ENCODE measurements at places on chromosomes 11 and 22.

DNA sequence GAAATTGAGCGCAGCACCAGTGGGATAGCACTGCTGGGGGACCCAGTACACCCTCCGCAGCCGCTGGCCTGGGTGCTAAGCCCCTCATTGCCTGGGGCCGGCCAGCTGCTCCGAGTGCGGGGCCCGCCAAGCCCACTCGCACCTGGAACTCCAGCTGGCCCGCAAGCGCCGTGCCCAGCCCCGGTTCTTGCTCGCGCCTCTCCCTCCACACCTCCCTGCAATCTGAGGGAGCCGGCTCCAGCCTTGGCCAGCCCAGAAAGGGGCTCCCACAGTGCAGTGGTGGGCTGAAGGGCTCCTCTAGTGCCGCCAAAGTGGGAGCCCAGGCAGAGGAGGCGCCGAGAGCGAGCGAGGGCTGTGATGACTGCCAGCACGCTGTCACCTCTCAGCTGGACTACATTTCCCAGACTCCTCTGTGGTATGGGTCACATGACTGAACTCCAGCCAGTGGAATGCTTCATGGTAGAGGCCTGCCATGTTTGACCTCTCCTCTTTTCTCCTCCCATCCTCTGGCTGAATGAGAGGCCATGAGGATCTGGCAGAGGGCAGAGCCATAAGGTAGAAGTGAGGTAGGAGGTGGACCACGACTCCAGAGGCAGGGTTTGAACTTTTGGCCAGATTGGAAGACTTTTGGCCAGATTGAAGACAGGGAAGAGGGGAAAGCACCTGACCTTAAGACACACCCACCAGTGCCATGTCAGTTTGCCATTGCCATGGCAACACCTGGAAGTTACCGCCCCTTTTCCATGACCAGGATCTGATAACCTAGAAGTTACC lies 6.2 kb downstream of the MRGPRD start:
- DNase-seq, result no peak

DNA sequence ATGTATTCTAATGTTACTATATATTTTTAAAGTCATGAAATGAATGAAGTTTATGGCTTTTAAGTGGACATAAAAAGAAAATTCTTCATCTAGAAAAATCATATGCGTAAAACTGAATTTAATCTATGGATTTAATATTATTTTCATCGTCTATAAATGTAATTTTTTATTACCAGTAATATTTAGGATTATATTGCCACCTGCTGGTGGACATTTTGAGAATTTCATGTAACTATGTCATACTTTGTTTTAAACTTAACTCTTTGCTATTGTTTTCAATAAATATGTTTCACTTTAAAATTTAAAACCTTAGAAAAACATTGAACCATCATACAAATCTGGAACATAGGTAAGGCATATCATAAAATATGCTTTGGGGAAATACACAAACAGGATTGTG lies 66.5 kb upstream of the CEP126 start:
- DNase-seq, result no peak

- DNase-seq, result no peak
These were observed 42.8 kb upstream of the CCND1 start for GRCh38 chr11:69598147-69598546.

DNA sequence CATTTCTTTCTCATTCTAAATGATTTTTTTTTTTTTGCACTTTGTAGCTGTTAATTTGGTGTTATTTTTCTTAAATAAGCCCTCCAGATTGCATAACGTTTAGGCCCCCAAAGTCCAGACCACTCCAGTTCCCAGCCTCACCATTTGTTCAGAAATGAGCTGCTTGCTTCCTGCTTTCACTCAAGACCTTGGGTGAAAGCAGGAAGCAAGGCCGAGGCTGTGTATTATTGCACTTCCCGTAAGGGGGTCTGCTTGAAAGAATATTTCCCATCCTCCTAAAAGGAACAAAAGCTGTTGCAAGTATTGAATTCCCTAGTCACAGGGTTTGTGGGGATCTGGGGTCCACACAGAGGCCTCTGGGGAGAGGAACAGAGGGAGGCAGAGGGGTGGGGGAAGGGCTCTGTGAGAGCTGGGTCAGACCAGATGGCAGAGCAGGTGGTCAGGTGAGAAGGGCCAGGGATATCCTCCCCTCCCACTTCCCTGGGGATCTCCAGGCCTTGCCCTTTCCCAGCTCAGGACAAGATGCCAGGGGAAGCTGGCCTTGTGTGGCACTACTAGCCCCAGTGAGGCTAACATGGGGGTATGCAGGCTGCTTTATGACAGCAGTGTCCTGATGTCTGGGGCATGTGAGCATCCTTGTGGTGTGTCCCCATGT lies 51.6 kb upstream of the MYEOV start:
- no peak for DNase-seq

DNA sequence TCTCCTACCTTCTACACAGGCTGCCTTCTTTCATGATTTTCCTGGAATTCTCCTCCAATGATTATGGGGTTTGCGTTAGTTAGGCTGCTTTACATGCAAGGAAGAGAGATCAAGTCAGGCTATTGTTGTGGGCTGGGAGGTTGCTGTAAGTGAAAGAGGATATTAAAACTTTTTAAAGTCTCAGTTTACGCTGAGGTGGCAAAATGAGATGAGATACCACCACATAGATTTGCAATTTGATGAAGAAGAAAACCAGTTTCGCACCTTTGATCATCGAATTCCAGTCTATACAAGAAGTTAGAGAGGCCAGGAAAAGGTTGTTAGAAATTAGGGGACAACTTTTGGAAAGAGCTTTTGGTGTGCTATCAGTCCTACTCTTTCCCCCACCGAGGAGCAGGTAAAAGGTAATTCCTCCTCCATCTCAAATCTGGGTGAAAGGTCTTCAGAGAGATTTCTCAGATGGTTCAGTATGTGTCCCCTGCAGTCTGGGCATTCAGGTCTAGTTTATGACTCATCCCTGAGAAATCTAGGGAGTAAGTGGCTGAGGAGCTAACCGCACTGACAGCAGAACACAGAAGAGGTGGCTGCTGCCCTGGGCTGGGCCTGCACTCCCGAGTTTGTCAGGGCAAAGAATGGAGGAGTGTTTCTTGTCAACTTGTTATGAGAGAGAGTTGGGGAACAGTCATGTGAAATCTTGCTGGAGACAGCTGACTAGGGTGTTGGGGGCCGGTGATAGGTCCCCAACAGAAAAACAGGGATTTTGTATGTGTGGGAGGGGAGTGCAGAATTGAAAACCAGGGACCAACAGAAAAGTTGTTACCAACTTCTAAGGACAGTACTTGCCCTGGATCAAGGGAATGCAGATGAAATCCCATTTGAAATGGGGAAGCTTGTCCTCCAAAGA lies 34.7 kb downstream of the CCDC83 start:
- DNase-seq, result no peak

DNA sequence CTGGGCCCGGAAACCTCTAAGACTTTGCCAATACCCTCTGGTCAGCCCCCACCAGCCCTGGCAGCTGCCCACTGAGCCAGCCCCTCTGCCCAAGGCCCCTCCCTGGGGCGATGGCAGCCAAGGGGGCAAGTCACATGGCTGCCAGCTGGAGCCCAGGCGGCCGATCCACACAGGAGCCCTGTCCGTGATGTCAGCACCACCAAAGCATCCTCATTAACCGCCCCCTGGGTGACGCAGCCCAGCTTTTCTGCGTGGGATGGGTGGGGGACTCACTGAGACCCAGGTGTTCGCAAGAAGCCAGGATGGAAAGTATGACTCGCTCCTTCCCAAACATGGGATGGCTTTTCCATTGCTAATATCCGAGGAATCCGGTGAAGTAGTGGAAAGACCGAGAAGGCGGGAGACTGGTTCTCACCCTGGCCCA lies 46.6 kb upstream of the WNT7B start:
- DNase-seq, result no peak

- DNase-seq, result no peak
These were observed 401.6 kb downstream of the BUD13 start for GRCh38 chr11:116371146-116371545.

DNA sequence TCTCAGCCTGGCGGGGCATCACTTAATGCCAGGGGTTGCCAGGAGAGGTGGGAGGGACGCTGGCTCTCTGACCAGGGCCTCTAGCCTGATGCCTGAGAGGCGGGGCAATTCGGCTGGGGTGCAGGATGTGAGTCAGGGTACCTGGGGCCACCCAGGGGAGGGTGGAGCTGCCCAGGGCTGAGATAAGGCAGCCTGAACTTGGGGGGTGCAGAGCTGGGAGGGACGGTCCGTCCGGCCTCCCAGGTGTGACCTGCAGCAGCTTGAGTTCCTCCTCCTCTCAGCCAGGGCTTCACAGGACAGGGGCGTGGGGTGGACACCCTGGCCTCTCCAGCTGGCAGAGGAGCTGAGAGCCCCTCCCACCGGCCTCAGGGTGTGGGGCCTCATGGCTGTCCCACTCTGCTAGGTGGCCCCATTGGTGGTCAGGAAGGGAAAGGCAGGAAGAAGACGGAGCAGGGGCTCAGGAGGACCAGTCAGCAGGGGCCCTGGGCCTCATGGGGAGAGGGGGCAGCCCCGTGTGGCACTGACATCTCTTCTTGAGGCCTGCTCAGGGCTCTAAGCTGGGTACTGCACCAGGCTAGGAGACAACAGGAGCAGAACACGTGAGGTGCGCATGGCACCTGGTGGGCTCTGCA lies 942 bp upstream of the RPS6KA4 start:
- DNase-seq, result no peak

- no peak for DNase-seq
These were observed 29.0 kb downstream of the NUP50 start for GRCh38 chr22:45192701-45193187.

GRCh38 chr11:134742224-134742612 lies 330.2 kb upstream of the B3GAT1 start:
- no peak for DNase-seq

GRCh38 chr11:75403037-75403436 lies 3.7 kb downstream of the RPS3 start:
- no peak for DNase-seq

DNA sequence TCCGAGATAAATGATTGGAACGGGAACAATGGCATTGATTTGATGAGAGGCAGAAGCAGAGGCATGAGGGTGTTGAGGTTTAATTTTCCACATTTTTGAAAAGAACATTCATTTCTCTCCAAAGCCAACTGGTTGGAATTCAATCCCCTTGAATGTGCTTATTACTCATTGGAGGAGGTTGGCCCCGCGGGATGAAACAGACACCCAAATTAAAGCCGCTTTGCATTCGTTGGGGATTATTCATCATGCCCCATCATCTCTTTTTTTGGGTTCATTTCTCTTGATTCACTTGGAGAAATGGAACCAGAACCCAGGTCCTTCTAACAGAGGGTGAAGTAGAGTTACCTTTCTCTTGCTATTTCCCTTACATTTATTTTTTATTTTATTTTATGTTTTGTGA lies 47.6 kb upstream of the PARVG start:
- DNase-seq, result no peak

DNA sequence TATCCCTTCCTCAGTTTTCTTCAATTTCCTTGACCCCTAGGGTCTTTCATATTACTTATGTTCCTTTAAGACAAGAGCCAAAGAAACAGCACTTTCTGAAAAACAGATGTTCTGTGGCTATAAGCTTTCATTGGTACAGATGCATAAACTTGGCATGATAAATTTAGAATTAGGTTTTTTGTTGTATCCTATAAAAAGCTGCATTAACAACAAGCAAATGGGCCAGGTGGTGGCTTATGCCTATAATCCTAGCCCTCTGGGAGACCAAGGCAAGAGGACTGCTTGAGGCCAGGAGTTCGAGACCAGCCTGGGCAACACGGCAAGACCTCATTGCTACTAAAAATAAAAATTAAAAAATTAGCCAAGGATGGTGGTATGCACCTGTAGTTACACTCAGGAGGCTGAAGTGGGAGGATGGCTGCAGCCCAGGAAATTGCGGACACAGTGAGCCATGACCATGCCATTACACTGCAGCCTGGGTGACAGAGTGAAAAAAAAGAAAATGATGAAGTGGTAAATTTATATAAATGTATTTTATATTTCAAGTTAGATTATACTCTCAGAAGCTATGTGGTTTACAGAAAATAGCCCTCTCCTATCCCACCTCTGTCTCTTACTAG lies 18.3 kb downstream of the KMT5B start:
- no peak for DNase-seq

DNA sequence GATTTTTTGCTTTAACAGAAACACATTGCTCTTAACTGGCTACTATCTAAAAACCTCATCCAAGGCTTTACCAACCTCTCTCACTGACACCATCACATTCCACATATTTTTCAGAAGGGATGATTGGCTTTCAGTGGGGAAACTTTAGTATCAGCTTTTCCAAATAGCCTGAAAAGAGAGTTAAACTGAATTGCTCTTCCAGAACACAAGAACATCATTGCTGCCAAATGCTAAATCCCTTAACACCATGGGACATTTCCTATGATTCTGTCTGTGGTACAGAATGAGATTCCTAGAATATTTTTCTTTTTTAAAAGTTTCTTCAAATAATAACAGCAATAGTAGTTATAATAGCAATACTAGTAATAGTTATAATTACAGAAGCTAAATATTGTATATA lies 45.4 kb downstream of the SOX6 start:
- DNase-seq, result no peak

DNA sequence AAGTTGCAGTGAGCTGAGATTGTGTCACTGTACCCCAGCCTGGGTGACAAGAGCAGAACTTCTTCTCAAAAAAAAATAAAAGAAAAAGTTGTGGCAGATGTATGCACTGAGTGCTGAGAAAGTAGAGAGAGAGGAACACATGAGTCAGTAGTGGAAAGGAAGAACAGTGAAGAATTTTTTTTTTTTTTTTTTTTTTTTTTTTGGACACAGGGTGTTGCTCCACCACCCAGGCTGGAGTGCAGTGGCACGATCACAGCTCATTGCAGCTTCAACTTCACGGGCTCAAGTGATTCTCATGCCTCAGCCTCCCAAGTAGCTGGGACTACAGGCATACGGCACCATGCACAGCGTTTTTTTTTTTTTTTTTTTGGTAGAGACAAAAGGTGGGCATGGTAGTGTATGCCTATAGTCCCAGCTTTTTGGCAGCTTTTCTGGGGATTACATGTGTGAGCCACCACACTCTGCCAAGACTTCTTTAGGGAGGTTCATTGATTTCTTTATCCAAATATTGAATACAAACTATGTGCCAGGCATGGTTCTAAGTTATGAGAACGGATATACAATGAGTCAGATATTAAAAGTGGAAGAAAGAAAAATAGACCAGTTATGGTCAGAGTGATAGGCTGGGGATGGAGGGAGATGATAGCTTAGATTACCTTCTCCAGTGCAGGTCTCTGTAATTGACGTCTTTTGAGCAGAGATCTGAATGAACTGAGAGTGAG lies 62.0 kb downstream of the YAP1 start:
- no peak for DNase-seq

DNA sequence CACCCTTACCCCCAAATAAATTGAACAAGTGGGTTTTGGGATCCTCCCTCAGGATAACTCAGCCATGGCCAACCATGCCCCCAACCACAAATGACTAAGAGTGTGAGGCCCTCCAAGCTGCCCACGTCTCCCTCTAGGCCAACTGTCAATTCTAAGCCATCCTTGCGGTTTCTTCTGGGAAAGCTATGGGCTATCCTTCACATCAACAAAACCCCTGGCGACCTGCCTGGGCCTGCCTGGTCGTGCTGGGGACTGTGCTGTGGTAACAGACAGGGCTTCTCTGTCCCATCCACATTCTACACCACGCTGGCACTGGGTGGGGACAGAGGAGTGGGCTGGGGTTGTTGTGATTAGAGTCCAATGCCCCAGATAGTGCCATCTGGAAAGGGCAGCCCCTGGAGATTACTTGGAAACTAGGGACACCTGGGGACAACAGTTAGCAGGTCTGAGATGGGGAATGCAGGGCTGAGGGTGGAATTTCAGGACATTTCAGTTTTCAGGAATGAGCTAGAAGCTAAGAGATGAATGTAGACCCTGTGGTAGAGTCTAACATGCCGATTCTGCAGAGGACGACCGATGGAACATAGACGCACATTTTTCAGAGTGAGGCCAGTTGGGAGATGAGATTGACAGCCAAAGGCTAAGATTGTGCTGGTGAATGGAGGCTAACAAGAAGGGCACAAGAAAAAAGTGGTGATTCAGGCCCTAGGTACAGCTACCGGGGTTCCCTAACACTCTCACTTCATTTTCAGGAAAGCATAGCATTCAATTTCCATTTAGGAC lies 131.9 kb downstream of the RASSF10 start:
- DNase-seq, result no peak
